ENCODE measurements at places on chromosomes 2 and 18.

DNA sequence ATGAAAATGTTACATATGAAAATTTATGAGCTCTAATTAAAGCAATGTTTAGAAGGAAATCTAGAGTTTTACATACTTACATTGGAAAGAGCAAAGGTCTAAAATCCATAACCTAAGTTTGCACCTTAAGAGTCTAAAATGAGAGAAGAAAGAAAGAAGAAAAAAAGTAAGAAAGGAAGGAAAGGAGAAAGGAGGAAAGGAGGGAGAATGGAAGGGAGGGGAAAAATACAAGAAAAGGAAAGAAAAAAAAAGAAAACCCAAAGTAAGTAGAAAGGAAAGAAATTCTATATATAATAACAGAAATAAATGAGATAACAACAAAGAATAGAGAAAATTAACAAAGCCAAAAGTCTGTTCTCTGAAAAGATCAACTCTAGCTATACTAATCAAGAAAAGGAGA, 122.6 kb downstream of the BCL2L11 start:
- DNase-seq: no peak

GRCh38 chr2:10709290-10709939, 12.0 kb upstream of the ATP6V1C2 start:
- no peak for DNase-seq

- no peak for DNase-seq
Measured at GRCh38 chr18:48500517-48500916, 38.3 kb upstream of the CTIF start.

- DNase-seq: no peak
Measured at GRCh38 chr18:44309185-44309584, 371.5 kb upstream of the SETBP1 start.

DNA sequence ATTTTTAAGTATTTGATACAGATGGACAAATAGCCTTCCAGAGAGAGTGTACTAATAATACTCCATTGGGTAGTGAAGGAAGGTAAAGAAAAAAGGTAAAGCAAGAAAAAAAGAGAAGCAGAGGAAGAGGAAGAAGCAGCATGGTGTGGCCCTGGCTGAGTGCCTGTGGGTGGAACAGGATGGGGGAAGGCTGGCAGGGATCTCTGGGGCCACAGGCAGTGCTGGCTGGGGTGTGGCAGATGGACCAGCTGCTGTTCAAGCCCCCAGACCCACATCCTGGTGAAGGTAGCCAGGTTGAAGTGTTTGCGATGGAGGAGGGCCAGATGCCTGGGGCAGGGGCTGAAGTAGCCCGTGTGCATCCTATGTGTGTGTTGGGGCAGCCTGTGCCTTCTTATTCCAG, 79.0 kb downstream of the DYSF start:
- DNase-seq: no peak
